ENCODE measurements at places on chromosomes 12 and 14.

GRCh38 chr12:9149372-9149771 is 33.7 kb upstream of the A2M start:
- no peak for DNase-seq

GRCh38 chr12:54053751-54054741 is at the start of gene HOXC4:
HOXC4 (plus strand) TSS chr12:54053835; CDS start chr12:54053923, 88 bp downstream.
- DNase-seq: peak; percentile 60

GRCh38 chr14:57018065-57018464 is 207.8 kb upstream of the OTX2 start:
- DNase-seq: no peak

DNA sequence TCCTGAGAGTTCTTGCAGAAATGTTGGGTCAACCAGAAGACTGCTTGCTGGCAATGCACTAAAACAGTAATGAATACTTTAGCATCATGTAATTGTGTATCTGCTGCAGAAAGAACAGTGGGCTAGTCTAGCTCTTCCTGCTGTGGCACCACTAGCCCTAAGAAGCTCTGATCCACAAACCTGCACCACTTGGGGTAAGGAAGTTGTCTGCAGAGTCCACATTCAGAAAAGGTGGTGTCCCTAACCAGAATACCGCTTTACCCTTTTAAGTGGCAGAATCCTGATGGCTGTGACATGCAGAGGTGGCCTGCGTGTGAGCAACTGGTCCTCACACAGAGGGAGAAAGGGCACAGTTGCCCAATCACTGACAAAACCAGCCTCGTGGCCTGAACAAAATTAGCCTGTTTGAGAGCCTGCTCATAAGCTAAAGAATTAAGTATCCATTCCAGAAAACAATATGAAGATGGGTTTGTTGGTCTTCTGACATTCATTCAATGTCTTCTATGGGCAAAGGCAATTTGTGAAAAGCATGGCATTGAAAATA is 165.8 kb downstream of the PPM1H start:
- no peak for DNase-seq

DNA sequence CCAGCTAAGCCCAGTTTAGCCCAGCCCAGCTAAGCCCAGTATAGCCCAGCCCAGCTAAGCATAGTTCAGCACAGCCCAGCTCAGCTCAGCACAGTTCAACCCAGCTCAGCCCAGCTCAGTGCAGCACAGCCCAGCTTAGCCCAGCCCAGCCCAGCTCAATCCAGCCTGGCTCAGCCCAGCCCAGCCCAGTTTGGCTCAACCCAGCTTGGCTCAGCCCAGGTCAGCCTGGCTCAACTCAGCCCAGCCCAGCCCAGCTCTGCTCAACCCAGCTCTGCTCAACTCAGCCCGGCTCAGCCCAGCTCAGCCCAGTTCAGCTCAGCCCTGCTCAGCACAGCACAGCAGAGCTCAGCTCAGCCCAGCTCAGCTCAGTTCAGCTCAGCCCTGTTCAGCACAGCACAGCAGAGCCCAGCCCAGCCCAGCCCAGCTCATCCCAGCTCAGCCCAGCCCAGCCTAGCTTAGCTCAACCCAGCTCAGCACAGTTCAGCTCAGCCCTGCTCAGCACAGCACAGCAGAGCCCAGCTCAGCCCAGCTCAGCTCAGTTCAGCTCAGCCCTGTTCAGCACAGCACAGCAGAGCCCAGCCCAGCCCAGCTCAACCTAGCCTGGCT is 330.9 kb downstream of the TMEM121 start:
- DNase-seq: peak; percentile 23

- no peak for DNase-seq
These were observed 311.2 kb downstream of the DUSP6 start for GRCh38 chr12:89041078-89041477.

DNA sequence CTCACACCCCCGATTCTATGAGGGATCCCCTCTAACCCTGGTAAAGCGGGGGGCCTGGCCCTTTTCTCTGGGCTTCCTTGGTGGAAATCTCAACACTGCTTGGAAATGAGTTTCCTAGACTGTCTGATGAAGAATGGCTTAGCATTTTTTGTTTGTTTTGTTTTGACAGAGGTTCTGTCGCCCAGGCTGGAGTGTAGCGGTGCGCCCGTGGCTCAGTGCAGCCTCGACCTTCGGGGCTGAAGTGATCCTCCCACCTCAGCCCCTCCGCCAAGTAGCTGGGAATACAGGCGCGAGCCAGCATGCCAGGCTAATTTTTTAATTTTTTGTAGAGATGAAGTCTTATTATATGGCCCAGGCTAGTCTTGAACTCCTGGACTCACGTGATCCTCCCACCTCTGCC is 30.3 kb downstream of the TC2N start:
- no peak for DNase-seq

GRCh38 chr14:79732911-79733655 is 478.2 kb downstream of the DIO2 start:
- DNase-seq: no peak

DNA sequence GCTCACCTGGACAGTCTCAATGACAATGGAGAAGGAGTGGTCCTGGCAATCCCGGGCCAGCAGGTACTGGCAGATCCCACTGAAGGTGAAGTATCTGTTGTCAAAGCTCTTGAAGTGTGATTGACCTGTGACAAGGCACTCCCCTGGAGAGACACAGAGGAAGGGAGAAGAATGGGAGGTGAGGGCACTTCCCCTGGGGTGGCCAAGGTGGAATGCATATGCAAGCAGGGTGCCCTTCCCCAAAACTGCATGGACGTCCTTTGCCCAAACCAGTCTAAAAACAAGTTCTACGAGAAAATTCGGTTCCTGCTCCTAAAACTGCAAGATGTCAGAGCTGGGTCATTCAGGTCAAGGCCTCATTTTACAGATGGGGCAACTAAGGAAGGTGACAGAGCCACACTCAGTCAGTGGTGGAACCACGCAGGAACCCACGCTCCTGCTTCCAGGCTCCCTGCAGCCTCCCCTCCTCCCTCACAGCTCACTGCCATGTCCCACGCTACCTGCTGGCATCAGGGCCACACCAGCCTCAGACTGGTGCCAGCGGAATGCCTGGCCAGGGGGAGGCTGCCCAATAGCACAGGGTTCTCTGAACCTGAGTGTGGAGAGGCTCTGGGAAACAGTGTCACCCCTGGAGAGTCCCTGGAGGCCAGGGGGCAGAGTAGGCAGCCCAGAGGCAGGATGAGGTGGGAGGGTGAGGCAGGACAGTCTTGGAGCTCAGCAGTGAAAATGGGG is 59.2 kb downstream of the VWF start:
- no peak for DNase-seq

- no peak for DNase-seq
These were observed 175.3 kb downstream of the PLCZ1 start for GRCh38 chr12:18562531-18562930.

- DNase-seq: no peak
These were observed 1363.5 kb downstream of the AACS start for GRCh38 chr12:126428769-126429168.

GRCh38 chr12:45215419-45216229 is at the start of gene ANO6:
ANO6 (plus strand) TSS chr12:45216095; CDS start chr12:45216322, 227 bp downstream.
- peak; percentile 91 for DNase-seq

GRCh38 chr14:94396628-94397225 is 8.3 kb upstream of the SERPINA1 start:
- no peak for DNase-seq

DNA sequence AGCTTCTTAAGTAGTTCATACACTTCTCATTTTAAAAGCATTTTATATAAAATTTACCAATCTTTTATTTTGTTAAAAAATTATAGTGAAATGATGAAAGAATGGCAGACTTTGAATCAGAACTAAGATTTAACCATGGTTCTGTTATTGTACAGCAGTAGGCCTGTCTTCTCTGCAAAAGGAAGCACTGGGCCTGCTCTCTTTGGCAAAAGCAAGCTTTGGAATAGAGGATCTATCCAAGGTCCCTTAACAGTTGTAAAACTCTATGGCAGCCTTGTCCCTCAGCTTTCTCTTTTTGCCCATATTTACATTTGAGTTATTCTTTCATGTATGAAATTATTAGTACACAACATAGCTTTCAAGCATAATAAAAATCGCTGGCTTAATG is 82.8 kb downstream of the PLEKHG7 start:
- DNase-seq: no peak

- DNase-seq: no peak
These were observed 669 bp downstream of the FANCM start for GRCh38 chr14:45136399-45136798.

DNA sequence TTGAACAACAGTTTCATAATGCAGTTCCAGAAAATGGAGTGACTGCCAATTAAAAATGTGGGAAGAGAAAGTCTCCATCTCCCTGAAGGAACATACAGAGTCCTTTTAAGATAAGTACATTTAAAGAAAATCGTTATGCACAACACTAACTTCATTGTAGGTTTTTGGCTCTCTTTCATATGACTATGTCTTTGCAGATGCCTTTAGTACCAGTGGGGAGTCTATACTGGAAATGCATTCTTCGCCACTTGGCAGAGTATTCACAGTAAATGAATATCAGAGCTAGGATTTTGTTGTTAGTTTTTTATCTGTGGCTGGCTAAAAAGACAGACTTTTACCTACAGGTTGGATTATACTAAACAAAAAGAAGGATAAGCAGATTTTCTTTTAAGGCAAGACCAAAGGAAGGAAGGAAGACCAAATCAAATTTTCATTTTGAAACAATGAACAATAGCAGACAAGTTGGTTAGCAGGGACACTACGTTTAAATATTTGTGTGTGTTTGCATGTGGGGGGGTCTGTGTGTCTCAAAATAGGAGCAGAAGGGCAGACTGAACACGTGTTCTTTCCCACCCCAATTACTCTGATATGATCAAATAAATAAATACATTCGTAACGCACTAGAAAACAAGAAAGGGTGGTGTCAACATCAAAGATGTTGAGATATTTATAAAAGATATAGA is 124.5 kb downstream of the BTG1 start:
- DNase-seq: no peak

DNA sequence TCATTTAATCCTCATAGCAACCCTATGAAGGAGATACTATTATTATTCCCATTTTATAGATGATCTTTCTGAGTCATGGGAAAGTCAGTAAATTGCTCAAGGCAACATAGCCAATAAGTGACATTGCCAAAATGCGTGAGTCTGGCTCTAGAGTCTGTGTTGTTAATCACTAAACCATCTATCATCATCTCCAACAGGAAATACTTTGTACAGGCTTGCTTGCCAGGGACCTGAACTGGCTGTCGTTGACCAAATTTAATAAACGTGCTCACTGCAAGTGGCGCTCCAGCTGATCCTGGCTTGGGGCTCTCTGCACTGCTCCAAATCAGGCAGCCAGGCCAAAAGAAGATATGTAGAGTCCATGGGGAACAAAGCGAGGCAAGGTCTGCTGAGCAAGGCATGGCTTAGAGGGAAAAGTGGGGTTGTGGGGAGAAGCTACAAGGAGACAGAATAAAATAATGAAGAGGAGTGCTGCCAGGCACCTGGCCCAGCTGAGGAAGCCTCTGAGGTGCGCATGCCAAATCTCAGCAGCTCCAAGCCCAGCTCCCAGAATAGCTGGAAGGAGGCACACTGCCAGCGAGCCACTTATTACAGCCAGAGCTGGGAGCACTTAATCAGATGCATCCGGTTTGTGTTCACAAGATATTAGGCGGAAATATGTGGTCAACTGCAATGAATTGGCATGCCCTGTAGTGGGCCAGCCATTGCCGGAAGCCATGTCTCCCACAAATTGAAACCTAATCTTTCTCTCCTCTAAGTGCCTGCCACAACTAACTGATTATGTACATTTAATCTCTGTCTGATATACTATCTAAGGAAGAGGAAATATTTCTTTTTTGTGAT is 43.3 kb upstream of the PTPRO start:
- DNase-seq: peak; percentile 95

DNA sequence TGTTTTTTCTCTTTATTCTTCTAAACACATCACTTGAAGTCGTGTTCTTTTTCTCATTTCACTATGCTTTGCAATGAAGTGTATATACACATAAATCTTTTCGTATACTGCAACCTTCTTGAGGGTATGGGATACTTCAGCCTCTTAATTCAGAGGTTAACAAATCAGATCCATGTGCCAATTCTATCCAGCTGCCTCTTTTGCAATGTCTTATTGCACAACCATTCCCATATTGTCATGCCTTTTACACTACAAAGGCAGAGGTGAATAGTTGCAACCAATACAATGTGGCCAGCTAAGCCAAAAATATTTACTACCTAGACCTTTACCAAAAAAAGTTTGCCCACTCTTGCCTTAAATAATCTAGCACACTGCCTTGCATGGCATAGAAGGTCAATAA is 224.5 kb upstream of the FOXG1 start:
- no peak for DNase-seq

GRCh38 chr14:38663382-38663781 is 407.5 kb upstream of the CLEC14A start:
- no peak for DNase-seq

- DNase-seq: no peak
These were observed 16.2 kb downstream of the NCKAP5L start for GRCh38 chr12:49811961-49812401.

- no peak for DNase-seq
These were observed 70.8 kb downstream of the POLR3B start for GRCh38 chr12:106428384-106428783.

DNA sequence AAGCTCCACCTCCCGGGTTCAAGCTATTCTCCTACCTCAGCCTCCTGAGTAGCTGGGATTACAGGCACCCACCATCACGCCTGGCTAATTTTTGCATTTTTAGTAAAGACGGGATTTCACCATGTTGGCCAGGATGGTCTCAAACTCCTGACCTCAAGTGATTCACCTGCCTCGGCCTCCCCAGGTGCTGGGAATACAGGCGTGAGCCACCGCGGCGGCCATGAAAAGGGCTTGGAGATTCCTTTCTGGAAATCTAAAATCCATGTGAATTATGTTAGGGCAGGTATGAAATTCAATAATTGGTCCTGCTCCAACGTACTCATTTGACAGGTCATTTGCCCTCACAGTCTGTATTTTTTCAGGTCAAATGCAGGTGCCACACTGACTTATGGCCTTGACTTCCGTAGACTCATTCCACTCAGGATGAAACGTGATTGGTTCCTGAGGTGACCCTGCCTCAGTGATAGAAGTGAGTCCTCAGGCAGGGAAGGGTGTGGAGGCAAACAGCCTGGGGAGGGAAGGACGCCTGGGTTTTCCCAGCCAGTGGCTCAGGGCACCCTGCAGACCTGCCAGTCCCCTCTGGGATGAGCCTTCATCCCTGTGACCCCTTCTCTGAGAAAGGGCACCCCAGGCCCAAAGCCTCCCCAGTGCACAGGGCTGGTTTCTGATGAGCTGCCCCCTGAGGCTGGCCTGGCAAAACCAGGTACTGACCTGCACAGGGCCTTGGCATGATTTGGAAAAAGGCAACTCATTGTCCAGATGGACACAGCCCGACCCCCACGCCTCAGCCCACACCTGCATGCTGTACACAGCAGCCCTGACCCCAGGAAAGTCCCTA is 48.7 kb downstream of the PSMA6 start:
- DNase-seq: no peak

GRCh38 chr14:101716956-101717662 is 44.4 kb upstream of the PPP2R5C start:
- no peak for DNase-seq

DNA sequence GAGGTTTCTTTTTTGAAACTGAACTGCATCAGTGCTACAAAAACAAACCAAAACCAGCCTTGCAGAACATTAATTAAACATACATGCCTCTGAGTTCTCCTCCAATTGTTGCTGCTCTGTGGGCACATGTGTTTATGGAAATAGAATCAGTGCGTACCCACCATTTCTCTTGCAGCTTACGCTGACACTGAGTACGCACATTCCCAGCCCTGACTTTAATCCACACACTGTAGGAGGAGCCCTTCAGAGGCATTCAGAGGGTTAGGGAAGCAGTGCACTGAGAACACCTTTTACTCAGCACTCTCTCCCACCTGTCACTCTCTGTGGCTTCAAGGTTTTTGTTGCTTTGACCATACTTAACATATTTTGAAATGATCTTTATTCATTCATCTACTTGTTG is 250.5 kb upstream of the PWP1 start:
- DNase-seq: no peak

- DNase-seq: no peak
These were observed 369.9 kb downstream of the DIO2 start for GRCh38 chr14:79841433-79841832.
